ENCODE measurements at places on chromosomes 13 and 19. TPM values are rescaled to one million over a fixed set of nuclear protein-coding genes. Genes with fewer than 3 reads are reported as not detected.

Gene ANKRD24
- total RNA-seq = 0.72 TPM

- DNase-seq = no peak
Observed at GRCh38 chr13:31970231-31970930, 61.2 kb upstream of the FRY start.

- DNase-seq = no peak
Observed at GRCh38 chr13:39766464-39767158, 111.1 kb downstream of the COG6 start.

Gene ZFR2
- total RNA-seq = not detected

DNA sequence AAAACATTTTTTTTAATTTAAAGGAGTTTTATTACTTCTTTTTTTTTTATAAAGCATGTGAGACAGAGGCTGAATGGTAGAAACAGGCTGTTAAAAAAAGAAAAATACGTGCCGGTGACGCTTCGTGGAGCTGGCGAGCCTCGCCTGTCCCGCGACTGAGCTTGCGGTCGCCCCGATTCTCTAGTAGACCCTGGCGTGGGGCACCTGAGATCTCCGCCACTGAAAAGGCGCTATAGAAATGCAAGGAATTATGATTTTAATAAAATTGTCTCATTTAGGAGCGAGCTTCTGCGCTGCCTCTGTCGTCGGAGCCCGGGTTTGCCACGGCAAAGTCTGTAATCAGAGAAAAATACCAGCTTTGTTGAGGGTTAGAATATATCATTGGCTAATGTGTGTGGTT lies 18.4 kb downstream of the NFIX start:
- no peak for DNase-seq

GRCh38 chr19:13330285-13330684 lies 176.0 kb downstream of the CACNA1A start:
- no peak for DNase-seq

DNA sequence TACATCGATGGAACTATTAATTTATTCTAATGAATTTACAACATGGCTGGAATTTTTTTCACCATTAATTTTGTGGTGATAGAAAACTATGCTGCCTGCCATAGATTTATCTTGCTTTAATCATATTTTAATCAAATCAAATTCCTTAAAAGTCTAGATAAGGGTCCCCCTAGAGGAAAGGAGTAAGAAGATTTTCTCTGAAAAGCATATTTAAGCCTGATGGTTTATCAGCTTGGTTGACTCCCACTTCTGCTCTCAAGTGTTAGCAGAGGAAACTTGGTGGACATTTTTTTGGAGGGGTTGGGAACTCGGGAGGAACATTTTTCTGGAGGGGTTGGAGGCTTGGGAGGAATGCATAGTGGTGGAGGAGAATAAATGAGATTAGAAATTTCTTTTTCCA lies 253.3 kb downstream of the KCNRG start:
- DNase-seq = no peak

Gene CPT1C
- 1.3 TPM for total RNA-seq

GRCh38 chr19:3833578-3834348 lies 35.1 kb downstream of the ZFR2 start:
- DNase-seq = no peak

Gene SYNGR4
- not detected for total RNA-seq

Gene RXFP2
- total RNA-seq = not detected

Gene SLITRK5
- not detected for total RNA-seq

DNA sequence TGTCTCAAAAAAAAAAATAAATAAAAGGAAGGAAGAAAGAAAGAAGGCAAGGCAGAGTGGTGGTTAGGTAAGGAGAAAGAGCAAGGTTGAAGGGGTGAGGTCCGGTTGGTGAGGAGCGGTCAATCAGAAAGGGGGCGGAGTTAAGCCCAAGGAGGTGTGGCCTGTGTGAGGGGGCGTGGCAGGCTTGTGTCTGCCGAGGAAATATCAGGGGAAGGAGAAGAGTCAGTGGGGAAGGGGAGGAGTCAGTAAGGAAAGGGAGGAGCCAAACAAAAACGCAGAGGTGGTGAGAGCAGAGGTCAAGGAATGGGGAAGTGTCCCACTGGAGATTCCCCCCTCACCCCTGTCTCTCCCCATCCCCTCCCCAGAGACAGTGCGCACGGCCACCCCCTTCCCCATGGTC lies 5.9 kb downstream of the CACNG7 start:
- DNase-seq = no peak

Gene KLK2
- not detected for total RNA-seq

- DNase-seq = no peak
Observed at GRCh38 chr19:8333767-8334457, 9.2 kb downstream of the KANK3 start.

DNA sequence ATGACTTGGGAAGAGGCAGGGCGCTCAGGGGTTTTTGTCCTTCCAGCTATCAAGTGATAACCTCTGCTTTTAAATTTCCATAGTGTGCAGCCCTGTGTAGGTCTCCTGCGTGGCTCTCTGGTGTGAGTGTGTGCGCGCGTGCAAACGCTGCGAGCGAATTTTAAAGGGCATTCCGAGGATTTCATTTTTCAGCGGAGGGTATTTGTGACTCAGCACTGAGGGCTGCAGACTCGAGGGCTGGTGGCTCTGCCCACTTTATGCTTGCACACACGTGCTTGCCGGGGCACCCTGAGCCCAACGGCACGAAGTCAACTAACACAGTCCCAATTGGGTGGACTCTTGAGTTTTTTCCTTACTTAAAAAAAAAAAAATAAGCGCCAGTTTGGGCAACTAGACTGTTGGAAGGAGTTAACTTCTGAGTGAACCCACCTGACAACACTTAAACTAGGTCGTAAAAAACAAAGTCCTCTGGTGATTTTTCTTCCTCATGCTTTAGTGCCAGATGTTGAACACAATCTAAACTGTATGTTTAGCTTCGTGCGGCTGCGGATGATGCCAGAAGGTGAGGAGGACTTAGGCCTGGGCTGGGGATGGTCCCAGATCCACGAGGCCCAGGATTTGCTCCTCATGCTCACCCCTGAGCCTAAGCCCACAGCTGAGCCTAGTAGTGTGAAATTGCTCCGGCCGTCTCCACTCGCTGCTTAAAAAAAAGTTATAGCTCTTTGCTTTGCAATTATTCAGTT lies 2.1 kb downstream of the FGF9 start:
- DNase-seq = no peak

DNA sequence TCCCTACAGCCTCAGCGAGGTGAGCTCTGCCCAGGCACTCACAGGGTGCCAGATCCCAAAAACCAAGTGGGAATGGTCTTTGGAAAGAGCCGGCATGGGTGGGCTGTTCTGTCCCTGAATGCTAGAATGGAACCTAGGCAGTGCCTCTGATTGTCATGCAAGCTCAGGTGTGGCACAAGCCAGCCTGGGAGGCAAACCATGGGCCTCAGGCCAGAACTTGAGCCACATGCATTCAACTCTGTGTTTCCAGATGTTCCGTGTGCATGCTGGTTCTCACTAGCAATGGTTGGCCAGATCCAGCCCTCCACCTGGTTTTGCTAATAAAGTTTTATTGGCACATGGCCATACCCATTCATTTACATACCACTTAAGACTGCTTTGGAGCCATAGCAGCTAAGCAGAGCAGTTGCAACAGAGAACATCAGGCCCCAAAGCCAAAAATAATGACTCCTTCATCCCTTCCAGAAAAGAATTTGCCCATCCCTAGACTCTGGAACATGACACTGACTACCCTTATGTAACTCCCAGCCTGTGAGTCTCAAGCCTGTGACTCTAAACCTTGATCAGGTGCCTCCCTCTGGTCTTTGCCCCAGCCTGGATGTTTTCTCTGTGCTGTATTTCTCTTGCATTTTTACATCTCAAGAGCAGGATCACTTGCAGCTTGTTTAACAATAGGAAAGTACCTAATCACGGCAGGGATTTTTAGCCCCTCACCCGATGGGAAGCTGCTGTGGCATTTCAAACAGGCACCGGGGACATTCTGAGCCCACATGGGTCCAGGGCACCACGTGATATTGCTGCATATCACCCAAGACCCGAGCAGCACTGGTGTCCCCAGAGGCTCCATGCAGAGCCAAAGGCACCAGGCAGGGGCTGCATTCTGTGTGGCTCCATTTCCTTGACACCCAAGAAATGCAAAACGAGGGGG lies 55.4 kb upstream of the USE1 start:
- DNase-seq = no peak
